ENCODE measurements at places on chromosomes 3 and 15. TPM values are rescaled to one million over a fixed set of nuclear protein-coding genes. Genes with fewer than 3 reads are reported as not detected.

- no peak for DNase-seq
Measured at GRCh38 chr3:24199300-24199699, 254.2 kb downstream of the NR1D2 start.

Gene MUC20
- 1.9 TPM for total RNA-seq

GRCh38 chr15:46681901-46682300, 1035.4 kb upstream of the SEMA6D start:
- no peak for DNase-seq

GRCh38 chr3:44240061-44240460, 1.6 kb upstream of the TOPAZ1 start:
- no peak for DNase-seq

DNA sequence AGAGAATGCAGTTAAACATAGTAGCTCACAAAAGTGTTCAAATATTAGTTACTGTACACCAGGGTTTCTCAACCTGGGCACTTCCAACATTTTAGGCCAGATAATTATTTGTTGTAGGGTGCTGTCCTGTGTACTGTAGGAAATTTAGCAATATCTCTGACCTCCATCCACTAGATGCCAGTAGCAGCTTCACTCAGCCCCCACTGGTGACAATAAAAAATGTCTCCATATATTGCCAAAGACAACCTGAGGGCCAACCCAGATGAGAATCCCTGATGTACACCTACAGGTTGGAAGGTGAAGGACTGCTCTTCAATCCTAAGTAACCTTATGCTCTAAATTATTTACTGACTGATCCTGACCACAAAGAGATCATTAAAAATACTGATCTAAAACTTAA, 32.5 kb downstream of the DCUN1D1 start:
- DNase-seq, result no peak

Gene SRP14
- total RNA-seq, result 112 TPM

Gene CD200R1
- total RNA-seq, result 0.62 TPM

DNA sequence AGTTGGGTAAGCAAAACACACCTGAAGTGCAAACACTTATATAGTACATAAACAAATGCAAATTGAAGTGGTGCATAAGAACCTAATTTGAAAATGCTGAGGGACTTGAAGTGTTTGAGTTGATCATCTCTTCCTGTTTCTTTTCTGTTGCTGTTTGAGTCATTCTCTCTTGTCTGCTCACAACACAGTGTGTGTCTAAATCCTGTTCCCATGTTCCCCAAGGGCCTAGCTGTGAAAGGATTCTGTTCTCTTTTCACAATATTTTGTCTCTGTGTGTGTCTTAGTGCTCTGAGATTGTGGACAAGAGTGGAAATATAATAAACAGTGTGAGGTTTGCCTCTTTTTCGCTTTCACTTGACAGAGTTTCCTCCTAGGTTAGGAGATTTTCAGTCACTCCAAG, 6.1 kb downstream of the CD96 start:
- no peak for DNase-seq

DNA sequence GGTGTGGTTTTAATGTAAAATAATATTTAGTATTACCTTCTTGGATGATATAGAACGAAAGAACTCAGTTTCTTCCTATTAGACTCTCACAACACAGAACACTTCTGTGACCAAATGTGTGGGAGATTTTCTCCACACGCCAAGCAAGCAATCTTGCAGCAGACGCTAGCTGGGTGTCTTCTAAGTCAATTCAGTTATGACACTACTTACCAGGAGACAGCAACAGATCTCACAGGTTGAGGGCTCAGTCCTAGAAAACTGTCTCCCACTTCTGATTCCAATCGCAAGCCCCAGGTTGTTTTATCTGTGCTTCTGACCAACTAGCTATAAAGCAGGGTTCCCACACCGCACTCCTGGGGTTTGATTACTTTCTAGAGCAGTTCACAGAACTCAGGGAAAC, 41.2 kb downstream of the HERC1 start:
- DNase-seq, result no peak

DNA sequence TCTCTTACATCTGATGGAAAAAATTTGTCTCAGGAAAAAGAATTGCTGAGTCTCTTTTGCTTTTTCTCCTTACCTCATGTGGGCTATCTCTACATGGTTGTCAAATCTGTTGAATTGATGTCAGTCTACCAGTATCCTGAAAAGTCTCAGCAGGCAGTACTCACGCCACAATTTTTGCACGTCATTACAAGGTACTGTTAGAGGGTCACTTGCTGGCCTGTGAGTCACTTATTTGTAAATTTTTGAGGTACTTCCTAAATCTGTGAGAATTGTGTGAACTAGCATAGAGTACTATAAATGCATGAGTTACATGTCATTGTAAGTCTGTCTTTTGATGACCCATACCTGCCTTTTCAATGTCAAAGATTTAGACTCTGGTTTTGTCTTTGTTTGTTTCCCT, 15.9 kb downstream of the HPS3 start:
- DNase-seq, result no peak

DNA sequence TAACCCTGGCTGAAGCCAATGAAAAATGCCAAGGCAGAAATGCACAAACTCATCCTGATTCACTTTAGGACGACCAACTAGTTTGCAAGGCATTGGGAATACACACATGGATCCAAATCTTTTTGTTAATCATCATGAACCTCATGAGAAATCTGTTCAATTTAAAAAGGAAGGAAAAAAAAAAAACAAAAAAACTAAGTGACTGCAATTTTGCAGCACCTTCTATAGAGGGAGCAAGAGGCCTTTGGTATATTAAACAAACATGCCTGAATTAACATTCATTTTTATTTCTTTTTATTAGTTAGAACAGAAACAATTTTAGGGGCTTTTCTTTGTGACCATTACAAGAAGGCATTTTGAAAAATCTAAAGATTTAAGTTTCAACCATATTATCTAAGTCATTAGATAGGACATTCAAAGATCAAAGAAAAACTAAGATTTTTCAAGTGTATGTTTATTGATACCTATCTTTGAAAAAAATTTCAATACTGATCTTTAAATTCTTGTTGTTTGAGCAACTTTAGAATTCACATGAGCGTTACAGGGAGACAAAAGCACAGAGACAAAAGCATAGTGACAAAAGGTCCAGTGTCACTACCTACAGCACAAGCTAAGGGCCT, 182.4 kb downstream of the CBLB start:
- no peak for DNase-seq

Gene GPR62
- 0.62 TPM for total RNA-seq

Measured in occipital lobe (tissue), 3 donors.